ENCODE measurements at places on chromosomes 11 and 22. TPM values are rescaled to one million over a fixed set of nuclear protein-coding genes. Genes with fewer than 3 reads are reported as not detected.

APOL5 gene
- polyA plus RNA-seq, result not detected

TEX54 gene
- not detected for polyA plus RNA-seq

MCAT gene
- polyA plus RNA-seq, result 23.4 TPM

MS4A1 gene
- 1.8 TPM for polyA plus RNA-seq

OR10S1 gene
- polyA plus RNA-seq, result not detected

Measured in sigmoid colon (tissue), 7 donors.